ENCODE measurements at places on chromosomes 12 and 14.

- DNase-seq = no peak
Observed at GRCh38 chr12:62372134-62372533, 94.5 kb upstream of the MON2 start.

GRCh38 chr12:14171106-14171505 is 189.7 kb upstream of the GRIN2B start:
- no peak for DNase-seq

DNA sequence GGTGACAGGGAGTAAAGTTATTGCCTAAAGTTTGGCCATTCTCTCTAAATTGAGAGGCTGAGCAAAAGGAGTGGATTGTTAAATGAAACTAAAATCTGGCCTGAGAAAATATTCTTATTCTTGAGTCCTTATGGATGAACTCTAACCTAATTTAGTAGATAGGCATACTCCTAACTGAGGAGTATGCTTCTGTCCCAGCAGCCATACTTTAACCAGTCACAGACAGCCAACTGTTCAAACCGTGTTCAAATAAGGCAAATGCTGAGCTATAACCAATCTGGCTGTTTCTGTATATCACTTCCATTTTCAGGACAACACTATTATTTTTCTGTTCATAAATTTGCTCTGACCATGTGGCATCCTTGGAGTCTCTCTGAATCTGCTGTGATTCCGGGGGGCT is 75.9 kb upstream of the RERGL start:
- DNase-seq = no peak

- no peak for DNase-seq
Observed at GRCh38 chr14:60945984-60946383, 34.9 kb downstream of the TRMT5 start.

DNA sequence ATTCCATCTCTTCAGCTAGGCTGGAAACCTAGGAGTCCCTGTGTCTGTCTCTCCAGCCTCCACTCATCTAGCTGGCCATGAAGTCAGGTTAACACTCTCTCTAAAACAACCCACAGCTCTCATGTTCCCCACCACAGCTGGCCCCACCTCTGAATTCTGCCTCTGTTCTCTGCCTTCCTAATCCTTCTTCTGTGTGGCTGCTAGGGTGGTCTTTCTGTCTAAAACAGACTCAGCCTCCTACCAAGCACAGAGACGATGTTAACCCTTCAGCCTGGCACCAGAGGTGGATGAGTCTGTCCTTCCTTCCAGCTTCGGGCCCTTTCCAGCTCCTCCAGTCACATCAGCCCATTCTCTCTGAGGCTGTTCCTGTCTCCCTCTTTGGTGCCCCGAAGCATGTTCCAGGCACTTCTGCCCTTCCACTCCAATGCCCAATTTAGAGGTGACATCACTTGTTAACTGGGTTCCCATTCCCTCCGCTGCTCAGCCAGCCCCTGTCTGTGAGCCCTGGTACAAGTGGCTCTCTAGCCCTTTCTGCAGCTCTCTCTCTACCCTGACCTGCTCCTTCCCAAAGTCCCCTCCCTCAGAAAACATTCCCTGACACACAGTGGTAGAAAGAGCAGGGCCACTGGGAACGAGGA is 9.1 kb downstream of the FIGNL2 start:
- DNase-seq = no peak

DNA sequence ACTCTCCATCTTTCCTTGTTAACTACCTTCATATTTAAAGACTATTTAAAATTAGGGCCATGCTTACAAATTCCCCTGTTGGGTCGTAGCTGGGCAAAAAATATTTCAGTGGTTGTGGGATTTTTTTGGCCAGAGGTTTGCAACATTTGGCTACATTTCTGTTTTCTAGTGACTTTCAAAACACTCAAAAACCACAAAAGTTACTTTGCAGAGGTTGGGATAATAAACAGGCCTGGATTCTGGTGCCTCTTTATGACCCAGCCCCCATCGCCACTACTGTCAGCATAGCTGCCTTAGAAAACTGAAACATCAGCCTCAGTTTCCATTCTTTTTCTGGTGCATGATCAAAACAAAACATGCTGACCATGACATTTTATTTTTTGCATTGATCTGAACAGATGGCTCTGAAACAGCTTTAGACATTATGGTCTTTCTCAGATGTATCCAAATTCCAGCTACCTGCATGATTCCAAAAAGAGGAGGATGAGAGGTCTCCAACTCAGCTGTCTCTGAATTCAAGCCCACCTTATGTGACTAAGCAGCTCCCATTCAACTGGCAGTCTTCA is 5.2 kb downstream of the DPF3 start:
- DNase-seq = no peak

GRCh38 chr12:546920-547845 is 87.4 kb downstream of the B4GALNT3 start:
- DNase-seq = no peak

DNA sequence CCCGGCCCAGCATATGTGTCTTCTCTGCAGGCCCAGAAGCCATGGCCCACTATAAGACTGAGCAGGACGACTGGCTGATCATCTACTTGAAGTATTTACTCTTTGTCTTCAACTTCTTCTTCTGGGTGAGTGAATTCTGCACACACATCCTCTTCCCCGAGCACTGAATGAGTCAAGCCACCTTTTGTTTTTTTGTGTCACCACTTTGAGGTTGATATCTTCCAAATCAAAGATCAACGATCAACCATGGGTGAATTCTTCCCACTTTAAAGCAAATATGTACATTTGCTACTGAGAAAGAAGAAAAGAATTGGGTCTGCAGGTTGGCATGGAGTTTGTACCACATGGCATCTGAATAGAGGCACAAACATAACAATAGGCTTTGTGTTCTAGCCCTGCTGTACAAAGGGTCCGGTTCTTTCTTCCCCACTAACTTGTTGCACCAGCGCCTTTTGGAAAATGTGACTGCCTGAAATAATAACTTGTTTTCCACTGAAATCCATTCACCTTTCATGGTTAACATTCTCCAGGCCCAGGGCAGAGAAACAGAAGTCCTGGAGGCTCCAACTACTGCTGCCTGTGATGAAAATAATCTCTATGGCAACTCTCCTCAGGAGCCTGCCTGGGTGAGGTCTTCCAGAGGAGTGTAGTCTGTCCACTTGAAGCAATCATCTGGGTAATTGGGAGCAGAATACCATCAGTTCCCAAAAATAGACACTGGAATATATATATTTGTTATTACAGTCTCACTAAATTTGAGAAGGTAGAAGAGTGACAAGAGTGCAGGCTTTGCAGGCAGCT is 27.6 kb downstream of the TSPAN11 start:
- no peak for DNase-seq

DNA sequence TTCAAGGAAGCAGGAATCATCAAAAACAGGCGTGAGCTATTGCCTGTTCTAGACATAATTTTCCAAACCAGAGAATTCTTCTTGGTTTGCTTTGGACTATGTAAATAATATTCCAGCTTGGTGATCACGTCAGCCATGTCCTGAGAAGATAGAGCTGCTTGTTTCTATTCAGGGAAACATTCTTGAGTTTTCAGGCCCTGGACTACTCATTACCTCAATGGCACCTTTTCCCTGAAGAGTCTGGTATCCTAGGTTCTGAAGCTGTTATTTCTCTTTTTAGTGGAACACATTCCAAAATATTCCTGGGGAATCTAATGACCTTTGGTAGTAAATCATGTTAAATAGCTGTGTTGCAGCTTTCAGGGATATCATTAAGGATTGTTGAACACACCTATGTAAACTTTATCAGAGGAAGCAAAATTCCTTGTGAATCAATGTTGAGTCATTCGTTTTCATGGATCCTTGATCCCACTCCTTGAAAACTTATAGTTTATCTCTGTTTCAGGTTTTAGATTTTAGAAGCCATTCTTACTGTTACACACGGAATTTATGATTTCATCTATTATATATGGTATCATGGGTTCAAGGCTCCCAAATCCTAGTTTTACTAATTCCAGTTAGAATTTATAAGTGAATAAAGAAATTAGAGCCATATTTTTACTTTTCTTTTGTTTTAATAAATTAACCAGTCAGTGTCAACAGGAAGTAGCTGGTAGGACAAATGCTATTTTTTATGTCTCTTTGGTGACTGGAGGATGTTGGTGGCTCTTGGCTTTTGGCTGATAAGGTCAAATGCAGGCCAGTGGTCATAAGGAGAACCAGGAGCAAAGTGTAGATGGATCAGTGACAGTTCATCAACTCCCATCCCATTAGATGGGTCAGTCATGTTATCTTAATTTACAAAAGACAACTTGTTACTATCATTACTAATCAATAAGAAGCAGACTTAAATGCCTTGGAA is 380.1 kb downstream of the ZFP36L1 start:
- no peak for DNase-seq

DNA sequence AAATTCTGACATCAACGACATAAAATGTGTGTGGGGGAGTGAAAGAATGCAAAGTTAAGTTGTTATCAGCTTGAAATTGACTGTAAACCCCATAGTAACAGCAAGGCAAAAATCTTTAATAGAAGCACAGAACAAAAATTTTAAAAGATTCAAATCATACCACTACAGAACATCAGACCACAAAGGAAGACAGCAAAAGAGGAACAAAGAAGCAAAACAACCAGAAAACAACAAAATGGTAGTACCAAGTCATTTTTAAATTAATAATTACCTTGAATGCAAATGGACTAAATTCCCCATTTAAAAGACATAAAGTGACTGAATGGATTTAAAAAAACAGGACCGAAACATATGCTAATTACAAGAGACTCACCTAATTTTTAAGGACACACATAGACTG is 31.3 kb downstream of the A2M start:
- DNase-seq = no peak

DNA sequence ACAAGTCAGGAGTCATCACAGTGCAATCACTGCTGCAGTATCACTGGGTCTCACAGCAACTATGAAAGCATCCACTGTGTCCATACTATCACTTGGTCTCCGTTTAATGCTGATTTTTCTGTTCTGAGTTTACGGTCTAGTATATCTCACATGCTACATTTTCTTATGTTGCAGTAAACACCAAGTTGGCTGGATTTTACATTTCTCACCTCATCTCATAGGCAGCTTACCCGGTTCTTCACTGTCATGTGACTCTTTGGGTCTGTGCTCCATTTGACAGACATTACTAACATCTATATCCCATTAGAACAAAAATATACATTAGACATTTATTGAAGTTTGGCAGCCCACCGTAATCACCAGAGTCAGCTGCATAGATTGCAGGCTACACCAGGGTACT is 115.7 kb upstream of the PRMT8 start:
- no peak for DNase-seq
